ENCODE measurements at places on chromosomes 6 and 20.

DNA sequence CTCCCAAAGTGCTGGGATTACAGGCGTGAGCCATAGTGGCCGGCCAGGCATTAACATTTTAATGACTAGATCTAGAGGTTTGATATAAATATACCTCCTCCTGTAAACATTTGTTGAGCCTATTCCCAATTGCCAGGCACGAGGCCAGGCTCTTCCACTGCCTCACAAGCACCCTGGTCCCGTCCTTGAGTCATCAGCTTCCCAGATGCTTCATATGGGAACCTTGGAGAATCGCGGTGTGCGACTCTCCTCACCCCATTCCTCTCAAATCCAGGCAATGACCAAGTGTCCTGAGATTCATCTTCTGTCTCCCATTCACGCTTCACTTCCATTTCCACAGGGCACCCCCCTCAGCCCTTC lies 35.9 kb upstream of the PIM1 start:
- DNase-seq, result no peak

DNA sequence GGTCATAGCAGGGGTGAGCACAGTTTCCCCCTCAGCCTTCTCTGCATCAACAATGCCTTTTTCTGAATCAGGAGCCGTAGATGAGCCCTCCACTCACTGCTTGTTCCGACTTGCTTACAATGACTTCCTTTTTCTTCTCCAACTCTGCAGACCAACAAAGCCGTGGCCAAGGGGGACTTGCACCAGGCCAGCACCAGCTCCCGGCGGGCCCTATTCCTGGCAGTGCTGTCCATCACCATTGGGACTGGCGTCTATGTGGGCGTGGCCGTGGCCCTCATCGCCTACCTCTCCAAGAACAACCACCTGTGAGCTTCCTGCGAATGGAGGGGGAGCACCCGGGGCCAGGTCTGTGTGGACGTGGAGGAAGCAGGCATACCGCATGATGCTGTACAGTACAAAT lies 195.8 kb downstream of the SYNDIG1 start:
- DNase-seq, result no peak

GRCh38 chr6:131628726-131629125 lies 684 bp upstream of the MED23 start:
- no peak for DNase-seq

- no peak for DNase-seq
These were observed 13.8 kb upstream of the HLA-G start for GRCh38 chr6:29813809-29814208.

DNA sequence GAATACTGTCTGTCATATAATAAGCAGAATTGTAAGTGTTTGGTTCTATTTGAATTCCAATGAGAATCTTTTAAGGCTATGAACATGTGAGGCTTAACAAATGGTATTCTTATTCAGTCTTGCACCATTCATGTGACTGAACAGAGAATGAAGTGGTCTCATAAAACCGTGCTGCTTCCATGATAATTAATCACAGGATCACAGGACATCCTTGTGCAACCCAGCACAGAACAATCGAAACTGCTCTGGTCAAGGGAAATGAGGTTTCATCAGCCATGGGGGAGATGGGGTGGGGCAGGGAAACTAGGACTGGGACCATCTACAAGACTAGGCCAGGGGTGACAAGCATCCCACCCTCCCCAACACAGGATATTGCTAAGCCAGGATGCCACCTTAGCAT lies 6.0 kb downstream of the PPIL6 start:
- DNase-seq, result no peak

GRCh38 chr6:148405894-148406293 lies 63.3 kb downstream of the SASH1 start:
- DNase-seq, result no peak

DNA sequence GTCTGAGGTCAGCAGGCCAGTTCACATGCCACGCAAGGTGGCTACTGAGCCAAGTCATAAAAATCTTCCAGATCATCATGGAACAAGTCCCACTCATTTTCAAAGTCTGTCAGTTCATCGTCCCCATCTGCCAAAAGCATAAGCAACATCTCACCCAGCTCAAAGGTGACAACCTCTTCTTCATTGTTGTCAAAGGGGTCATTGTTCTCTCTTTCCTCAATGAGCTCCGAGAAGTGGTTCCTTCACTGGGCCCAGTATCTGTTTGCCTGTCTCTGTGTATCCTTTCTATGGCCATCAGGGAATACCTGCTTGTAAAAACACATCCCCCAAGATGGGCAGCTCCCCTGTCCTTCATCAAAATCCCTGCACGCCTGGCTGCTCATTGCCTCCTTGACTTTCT lies 49.5 kb downstream of the ZNF334 start:
- DNase-seq, result no peak

DNA sequence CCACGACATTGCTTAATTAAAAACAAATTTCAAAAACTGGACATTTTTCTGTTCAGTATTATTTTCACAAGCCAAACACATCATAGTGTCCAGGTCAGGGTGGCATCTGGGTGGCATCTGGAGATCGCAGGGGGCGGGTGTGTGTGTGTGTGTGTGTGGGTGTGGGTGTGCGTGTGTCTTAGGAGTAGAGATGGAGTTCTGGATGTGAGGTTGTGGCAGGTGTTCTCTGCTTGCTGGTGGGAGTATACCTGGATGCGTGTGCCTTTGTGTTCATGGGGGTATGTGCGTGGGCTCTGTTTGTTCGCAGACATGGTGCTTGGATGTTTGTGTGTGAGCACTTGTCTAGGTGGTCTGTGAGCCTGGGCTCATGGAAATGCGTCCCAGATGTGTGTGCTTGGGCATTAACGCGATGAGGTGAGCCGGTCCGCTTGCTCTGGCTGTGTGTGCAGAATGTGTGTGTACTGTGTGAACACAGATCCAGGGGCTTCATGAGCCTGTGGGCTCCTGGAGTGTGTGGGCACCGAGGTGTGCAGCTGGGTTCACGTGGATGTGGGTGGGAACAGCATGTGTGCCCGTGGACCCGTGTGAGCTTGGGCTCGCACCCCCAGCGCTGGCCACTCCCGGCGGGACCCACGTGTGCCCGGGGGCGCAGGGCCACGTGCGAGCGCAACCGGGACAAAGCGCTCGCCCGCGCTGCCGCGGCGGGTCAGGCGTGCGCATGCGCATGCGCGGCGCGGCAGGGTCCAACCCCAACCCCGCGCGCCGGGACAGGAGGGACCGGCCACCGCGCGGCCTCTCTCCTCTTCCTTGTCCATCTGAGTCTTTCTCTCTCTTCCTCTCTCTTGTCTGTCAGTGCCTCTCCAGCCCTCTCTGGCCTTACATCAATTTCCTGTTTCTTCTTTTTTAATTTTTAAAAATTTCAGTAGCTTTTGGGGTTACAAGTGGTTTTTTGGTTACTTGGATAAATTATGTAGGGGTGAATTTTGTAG lies 60.4 kb downstream of the SRC start:
- no peak for DNase-seq

GRCh38 chr6:99605074-99605734 lies 1.4 kb upstream of the PRDM13 start:
- DNase-seq, result no peak

DNA sequence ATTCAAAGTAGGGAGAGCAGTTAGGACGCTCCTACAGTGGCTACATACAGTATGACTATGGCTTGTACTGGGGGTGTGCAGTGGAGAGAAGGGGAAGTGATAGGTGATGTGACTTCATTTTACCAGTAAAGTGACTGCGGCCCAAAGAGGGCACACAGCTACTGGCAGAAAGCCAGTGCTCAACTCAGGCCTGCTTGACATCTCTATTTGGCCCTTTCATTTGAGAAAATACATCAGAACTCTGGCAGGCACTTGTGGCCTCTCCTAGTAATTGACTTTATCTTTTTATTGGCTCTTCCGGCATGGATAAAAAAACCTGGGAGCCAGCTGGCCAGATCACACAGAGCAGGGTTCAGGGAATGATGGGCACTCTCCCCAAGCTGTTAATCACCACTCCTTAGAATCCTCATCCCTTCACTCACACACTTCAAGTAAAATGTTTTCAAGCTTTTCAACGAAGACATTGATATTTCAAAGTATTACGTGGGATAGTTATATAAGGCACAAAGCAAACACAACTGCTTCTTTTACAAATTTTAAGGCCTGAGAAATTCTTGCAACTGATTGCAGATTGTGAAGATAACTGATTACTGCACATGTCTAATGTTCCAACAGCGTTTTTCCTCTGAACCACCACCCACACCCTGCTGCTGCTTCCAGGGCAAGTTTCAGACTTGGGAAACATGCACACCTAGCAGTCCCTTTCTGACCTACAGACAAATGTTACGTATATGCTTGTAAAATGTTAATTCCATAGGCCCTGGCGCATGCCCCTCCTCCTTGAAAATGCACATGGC lies 73.5 kb downstream of the TNFRSF21 start:
- DNase-seq, result no peak

- no peak for DNase-seq
These were observed 11.2 kb downstream of the OGFRL1 start for GRCh38 chr6:71299541-71300470.

- DNase-seq, result no peak
These were observed 42.9 kb downstream of the GPX5 start for GRCh38 chr6:28568515-28569108.

DNA sequence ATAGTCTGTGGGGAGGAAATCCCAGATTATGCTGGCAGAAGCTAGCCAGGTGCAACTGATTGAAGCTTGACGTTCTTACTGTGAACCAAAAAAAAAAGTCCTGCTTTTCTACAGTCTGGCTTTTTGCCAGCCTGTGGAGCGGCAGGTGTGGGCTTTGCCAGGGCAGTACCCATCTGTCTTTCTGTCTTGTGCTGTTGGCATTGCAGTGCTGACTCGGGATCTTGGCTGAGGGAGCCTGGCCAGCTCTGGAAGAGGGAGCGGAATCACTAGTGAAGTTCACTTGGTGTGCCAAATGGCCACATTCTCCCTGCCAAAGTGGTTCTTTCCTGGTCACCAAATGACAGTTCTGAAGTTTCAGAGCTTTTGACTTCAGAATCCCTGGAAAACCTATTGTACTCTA lies 5.0 kb downstream of the KIF3B start:
- DNase-seq, result no peak

GRCh38 chr20:40746251-40746650 lies 57.2 kb upstream of the MAFB start:
- DNase-seq, result no peak

DNA sequence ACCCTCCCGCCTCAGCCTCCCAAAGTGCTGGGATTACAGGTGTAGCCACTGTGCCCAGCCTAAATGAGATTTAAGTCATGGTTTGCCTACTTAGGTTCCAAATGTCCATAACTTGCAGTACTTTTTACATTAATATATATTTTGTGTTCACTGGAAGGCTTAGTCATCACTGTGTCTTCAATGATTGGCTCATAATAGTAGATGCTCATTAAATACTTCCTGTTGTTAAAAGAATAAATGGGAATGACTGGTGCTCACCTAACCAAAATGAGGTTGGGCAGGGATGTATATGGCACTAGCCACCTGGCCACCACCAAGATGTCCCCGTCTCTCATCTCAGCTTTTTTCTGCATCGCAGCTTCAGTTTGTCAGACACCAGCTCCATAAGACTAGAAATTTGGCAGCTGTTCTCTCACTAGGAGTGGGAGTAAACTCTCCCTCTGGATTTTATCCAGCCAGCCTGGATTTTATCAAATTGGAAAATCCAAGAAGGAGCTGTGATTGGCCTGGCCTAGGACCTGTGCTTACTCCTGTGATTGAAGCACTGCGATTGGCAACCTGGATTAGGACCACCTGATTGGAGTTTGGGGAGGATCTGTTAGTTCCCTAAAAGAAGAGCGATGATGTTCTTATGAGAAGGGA lies 1.1 kb upstream of the GLO1 start:
- DNase-seq, result no peak

DNA sequence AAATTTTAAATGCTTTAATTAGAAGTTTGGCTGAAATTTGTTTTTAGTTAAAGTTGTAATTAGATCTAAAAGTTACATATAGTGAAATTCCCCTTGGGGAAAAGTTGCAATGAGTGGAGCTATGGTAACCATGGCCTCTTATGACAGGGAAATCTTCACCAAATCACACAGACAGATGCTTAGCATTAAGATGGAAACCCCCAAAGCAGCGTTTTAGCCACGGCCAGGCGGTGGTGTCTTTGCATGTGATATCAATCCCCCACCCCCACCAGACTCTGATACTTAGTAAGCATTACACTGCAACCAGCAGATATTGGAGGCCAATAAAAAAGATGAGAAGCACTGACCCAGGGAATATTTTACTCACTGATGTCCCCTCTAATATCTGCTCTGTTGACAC lies 75.7 kb downstream of the REPS1 start:
- no peak for DNase-seq

DNA sequence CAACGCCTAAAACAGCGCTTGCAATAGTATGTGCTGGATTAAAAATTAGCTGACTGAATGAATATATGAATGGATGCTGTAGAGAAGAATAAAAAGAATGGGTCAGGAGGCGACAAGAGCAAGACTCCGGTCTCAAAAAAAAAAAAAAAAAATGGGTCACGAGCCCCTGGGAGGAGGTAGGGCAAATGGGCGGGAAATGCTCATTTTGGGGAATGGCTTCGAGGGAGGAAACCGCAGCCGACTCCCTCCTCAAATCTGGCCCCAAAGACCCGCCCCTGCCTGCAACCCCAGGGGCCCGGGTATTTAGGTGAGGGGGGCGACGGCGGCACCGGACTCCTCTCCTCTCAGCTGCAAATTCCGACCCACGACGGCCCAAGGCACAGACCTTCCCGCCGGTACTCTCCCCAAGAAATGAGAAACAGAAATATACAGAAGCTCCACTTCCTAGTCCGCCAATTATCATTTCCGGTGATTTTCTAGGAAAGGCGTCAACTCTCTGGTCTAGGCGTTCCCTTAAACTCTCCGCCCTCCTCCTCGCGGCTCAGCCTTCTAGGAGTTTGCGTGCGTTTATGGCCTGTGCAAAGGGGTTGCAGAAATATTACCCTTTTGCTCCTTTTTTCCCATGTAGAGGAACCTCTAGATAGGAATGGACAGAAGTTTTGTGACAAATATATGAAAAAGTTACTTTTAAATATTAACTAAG lies at the start of gene ZNF311:
Gene ZNF311, minus strand, starts transcription at position 133 of the 703 bp plus-strand sequence. CDS start 1,361 bp downstream, outside the sequence.
- DNase-seq, result no peak

- DNase-seq, result no peak
These were observed 36.2 kb downstream of the TGM3 start for GRCh38 chr20:2331901-2332565.

- no peak for DNase-seq
These were observed 157.0 kb downstream of the SOX4 start for GRCh38 chr6:21750575-21750974.

DNA sequence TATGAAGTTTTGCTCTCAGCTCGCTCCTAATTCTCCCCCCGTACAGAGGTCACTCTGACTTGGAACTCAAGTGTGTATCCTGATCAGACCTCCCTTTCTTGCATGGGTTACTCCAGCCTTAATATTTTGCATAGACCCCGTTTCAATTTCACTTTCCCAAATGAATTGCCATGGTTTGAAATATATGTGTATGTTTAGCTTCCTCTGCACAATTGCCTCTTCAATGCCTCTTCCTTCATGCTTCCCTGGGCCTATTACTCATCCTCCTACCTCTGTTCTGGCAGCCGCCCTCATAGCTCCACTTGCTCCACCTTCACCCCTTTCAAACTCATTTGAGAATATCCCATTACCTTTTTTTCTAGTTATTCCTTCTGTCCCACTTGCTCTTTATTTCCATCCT lies 90.0 kb upstream of the SAMD5 start:
- no peak for DNase-seq

Data from naive B cell (primary cell).